ENCODE measurements at places on chromosomes 6 and 20.

DNA sequence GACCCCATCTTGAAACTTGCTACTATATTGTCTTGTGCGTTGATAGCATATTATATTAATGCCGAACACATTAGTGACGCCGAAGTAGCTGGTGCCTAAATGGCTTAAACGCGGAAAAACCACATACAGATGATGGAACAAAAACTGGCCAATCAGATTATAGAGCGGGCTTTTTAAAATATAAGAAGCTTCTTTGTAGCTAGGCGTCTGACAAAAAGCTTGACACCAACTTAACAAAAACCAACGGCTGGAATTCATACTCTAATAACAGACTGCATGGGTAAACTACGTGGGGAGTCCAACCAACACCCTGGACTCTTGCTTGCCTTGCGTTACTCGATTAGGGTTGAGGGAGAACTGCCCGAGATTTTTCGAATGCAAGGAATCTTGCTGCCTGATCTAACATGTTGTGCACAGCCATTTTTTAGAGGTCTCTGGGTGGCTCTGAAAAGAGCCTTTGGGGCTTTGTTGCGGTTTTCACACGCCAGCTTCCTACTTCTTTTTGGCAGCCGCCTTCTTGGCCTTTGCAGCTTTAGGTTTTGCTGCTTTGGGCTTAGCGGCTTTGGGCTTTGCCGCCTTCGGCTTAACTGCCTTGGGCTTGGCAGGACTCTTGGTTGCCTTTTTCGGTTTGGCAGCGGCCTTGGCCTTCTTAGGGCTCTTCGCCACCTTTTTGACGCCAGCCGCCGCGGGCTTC, 45.7 kb downstream of the OR2B2 start:
- no peak for DNase-seq

GRCh38 chr20:35312318-35312717, 20.1 kb upstream of the FAM83C start:
- peak; percentile 90 for DNase-seq

GRCh38 chr20:46062151-46062550, 27.6 kb downstream of the NCOA5 start:
- DNase-seq = no peak

- DNase-seq = no peak
These were observed 34.5 kb upstream of the PCMTD2 start for GRCh38 chr20:64220891-64221527.

DNA sequence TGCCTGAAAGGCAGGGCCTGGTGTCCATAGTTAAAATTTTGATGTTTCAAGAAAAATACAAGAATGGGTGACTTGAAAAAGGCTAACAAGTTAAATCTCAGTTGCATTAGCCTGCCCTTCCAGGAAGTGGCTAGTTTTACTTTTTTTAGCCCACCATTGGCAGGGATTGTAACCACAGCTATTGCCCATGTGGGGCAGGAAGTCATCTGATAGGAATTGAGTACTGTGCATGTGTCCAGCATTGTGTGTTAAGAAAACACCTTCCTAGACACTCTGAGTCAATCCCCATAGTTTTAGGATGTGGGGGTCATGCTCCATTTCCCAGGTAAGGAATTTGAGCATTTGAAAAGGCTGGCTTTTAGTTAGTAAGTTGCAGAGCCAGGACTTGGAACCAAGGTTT, 26.9 kb downstream of the LYRM2 start:
- DNase-seq = no peak
